Effector memory CD8-positive, alpha-beta T cell (primary cell): ENCODE measurements at places on chromosomes 5 and 9.

DNA sequence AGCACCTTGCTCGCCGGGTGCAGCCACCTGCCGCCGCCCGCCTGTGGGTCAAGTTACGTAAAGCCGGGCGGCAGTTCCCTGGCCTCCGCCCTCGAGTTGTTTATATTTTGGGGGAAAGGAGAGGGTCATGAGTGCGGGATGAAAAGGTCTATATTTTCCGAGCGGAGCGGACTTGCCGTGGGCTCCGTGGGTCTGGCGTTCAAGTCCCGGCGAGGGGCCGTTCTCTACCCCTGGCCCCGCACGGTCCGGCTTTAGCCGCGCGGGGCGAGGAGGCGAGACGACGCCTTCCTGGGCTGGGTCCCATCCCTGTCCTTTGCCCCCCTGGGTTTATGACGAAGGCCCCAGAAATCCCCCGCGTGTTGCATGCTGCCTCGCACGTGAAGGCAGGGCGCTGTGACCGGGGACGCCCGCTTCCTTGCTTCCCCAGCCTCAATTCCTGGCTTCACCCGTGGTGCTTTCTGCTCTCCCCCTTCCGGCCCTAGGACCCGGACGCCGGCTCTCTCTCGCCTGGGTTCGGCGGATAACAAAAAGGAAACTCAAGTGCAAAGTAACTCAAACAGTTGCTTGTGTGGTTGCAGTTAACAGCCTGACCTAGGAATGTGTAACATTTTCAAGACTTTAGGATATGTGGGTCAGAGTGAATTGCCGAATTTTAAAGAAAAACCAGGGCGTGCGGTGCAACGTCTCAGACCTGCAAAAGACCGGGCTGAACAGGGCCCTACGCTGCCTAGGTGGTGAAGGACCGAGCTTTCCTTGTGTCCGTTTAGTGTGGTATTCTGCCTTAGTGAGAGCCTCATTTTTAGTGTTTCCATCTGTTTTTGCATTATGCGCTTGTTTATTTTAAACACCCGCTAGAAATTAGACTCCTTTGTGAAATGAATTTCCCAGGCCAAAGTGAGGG is 810 bp downstream of the VPS13A start:
- peak; percentile 45 for DNase-seq

- DNase-seq, result no peak
Measured at GRCh38 chr9:99294850-99295461, 72.9 kb downstream of the SEC61B start.

- no peak for DNase-seq
Measured at GRCh38 chr9:14831074-14831473, 79.2 kb downstream of the FREM1 start.

GRCh38 chr5:548256-548655 is 24.0 kb upstream of the SLC9A3 start:
- no peak for DNase-seq

GRCh38 chr5:2863133-2863532 is 111.7 kb upstream of the IRX2 start:
- no peak for DNase-seq

DNA sequence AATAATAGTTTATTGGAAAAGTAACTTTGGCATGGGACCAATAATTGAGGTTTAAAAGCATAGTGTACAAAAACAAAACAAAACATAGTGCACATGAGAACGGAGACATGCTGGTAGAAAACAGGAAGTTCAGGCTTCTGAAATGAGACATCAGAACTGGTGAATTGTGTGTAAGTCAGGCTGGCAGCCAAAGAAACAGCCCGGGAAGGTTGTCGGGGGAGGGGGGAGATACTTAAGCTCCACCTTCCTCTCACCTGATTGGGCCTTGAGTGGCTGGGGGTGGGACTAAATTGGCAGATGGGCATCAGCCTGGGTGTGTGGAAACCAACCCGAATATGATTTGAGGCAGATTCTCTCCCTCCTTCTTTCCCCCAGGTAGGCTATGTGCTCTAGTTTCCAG is 256.3 kb downstream of the SMARCA2 start:
- no peak for DNase-seq

DNA sequence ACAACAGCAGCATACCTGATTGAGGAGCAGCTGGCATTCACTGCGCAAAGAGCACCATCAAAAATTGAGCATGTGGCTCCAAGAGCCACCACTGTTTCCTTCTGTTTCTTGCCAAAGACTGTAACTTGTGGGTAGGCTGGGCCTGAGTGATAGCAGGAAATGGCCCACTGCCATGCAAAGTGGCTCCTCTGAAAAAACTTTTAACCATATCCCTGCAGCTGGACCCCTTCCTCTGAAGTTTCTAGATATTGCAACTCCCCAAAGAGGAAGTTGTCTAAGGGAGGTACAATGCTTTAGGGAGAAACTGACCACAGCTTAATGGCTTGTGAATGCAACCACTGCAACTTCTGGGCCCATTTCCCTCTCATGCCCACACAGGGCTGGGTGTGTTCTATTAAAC is 355.4 kb upstream of the PDE4D start:
- no peak for DNase-seq

DNA sequence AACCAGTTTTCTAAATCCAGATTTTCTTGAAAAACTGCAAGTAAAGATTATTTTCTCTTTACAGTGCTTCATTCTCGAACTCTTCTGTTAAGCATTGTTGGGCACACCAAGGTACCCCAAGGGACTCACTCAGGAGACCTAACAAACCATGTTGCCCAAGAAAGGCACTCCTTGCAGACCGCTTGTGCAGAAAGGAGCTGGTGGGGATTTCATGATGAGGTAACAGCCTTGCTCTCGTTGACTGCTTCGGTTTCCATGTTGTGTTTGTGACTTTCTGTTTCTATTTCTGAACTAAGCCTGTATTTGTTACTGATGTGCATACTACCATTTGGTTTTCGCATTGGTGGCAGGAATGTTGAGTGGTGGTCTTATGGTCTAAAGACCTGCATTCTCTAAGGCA is 266.6 kb upstream of the DAP start:
- no peak for DNase-seq

DNA sequence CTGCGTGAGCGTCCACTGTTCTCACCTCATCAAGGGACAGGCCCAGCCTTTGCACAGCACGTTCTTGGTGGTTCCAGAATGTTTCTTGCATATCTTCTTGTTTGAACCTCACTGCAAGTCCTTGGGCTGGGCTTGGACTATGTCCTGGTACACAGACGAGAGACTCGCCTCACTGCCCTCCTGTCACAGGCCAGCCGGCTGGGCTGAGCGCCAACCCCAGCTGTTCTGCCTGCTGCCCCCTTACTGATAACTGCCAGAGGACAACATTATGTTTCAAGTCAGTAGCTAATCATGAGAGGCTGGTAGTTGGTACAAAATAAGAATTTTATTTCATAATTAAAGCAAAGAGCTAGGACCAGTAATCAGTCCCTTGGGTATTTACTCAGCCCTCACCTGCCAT is 52.8 kb upstream of the LRRTM2 start:
- DNase-seq, result no peak

DNA sequence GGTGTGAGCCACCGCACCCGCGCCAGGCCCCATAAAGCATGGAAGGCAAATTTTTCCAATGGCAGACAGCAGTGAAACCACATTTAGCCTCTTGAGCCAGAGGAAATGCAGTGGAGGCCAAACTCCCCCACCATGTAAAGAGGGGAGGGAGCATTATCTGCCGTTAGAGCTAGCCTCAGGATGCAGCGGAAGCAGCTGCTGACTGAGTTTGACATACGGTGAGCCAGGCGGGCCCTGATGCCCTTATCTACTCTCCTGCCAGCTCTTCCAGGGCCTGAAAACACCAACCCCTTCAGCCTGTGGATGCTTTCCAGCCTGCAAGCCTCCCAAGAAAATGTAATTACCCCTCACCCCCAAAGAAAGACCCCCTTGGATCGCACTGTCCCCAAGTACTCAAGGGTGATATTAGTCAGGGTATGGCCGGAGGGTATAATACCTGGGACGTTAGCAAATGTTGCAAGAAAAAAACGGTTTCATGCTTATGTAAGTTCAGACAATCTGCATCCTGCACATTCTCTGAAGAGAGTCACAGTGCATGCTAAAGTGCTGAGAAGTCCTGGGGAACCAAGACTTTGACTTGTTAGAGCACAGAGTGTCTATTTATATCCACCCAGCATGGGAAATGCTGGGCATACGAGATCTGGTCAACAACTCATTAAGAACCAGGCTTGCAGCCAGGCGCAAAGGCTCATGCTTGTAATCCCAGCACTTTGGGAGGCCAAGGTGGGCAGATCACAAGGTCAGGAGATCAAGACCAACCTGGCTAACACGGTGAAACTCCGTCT is 11.3 kb upstream of the GGTA1 start:
- no peak for DNase-seq

- no peak for DNase-seq
Measured at GRCh38 chr5:113178073-113178779, 201.6 kb downstream of the DCP2 start.

- no peak for DNase-seq
Measured at GRCh38 chr5:140881889-140882590, at the start of gene PCDHA13. Gene PCDHA13 (plus strand): TSS chr5:140882124. CDS start chr5:140882269, 145 bp downstream.

DNA sequence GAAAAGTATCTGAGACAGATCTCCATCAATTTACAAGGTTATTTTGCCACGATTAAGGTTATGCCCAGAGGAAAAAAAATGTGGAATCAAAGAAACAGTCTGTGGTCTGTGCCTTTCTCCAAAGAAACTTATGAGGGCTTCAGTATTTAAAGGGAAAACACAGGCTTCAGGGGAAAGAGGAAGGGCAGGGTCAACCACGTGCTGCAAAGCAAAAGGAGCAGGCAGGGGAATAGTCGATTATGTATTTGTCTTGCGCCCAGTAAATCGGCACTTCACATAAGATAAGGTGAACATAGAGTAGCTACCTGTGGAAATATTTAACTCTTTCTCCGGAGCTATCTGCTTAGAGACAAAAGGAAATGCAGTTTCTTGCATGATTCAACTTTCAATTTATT is 343.7 kb downstream of the RAB3C start:
- DNase-seq, result no peak

DNA sequence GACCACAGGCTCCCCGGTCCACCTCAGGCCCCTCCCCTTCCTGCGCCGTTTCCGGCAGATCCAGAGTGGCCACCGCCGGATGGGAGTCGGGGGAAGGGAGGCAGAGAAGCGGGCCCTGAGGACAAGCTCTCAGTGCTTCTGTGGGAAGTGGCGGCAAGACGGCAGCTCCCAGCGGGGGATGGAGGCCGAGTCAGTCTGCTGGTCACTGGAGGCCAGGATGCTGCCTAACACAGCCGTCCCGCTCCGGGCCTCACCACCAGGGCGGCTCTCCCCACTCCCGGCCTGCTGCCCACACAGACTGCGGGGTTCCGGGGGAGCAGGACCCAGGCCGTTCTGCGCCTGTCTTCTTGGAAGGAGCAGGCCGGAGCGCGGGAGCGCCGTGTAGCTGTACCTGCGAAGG is 31.4 kb downstream of the FXN start:
- no peak for DNase-seq

DNA sequence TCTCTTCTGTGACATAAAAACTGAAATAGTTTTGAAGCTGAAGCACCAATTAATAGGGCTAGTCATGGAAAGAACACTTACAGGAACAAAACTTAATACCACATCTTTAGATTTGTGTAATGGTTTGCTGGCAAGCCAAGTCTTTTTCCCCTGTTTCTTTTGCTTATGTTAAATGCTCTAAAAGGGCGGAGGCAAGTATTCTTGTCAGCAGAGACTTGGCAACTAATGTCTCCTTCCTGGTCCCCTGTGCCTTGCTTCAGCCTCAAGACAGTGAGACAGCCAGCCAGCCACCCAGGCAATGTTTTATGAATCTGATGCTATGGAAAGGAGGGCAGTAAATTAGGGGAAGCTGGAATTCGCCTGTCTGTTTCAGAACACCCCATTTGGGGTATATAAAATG is 45.7 kb downstream of the PRRC1 start:
- DNase-seq, result no peak

GRCh38 chr5:169248996-169249395 is 51.9 kb downstream of the SLIT3 start:
- no peak for DNase-seq

DNA sequence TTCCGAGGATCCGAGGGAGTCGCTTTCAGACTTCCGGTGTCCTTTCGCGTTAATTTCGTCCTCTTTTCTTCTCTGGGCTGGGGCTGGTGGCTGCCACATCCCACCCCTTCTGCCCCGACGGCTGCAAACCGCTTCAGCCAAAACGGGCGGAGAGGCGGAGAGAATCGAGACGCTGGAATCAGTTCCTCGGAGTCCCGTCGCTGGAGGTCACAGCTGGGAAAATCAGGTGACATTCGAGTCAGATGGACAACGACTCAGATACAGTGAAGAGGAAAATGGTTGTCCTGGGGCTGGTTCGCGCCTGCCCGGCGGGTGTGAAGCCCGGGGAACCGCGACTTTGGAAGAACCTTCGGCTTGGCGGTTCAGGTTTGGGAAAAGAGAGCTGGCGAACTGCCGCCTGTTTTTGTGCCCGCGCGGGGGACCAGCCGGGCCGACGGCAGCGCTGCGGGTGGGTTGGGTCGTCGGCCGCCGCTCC is 8.9 kb upstream of the NKX2-5 start:
- no peak for DNase-seq

- DNase-seq, result no peak
Measured at GRCh38 chr5:4833104-4833738, 306.9 kb upstream of the ADAMTS16 start.

DNA sequence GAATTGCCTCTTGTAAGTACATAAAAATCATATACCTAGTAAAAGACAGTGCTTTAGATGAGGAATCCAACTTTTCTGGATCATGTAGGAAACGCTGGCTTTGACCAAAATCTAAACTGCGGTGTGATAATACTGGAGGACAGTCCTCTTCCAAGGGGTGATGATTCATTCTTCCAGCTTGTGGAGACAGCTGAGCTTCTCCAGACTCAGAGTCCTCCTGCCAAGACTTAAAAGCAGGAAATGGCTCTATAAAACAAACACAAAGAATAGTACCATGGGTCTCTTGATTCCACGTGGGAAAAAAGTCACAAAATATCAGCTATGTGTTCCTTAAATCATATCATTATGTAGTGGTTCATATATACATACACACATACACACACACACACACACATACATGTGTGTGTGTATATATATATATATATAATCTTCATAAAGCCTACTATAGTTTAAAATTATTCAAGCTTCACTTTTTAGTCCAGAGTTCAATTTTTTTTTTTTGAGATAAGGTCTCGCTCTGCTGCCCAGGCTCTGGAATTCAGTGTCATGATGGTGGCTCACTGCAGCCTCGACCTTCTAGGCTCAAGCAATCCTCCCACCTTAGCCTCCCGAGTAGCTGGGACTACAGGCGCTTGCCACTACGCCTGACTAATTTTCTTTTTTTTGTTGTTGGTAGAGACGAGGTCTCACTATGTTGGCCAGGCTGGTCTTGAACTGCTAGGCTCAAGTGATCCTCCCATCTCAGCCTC is 65.0 kb downstream of the PKD2L2 start:
- no peak for DNase-seq

DNA sequence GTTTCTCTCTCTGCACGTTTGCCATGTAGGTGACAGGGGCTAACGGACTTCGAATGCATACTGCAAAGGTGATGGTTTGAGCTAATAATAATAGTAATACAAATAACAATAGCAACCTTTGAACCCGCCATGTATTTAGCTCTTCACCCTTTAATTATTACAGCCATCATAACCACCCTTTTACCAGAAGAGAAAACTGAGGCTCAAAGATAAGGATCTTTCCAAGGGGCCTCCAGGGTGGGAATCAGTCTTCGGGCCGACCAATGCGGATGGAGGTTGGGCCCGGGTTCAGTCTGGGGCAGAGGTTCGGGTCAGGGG is 494 bp downstream of the CDKN2AIPNL start:
- DNase-seq, result no peak
